ENCODE measurements at places on chromosomes 6 and 20.

DNA sequence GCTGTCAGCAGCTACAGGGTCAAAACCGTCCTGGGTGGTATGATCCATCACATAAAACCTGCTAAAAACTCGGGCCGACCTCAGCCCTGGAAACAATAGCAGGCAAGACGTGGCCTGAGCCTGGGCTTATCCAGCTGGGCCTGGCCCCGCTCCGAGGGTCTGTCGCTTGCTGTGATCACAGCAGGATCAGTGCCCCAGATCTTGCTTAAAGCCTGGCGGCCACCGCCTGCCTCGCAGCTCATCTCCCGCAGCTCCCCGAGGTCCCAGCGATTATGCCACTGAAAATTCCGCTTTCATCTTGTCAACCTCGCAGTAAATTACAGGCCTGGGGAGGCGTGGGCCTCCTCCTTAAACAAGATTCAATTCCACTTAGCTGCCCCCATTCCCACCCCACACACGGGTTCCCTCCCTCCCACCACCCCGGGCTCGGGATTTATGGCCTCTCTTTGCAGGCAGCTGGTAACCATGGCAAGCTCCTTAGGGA is 40.1 kb downstream of the CDH22 start:
- DNase-seq = no peak

- DNase-seq = peak; percentile 58
These were observed 62.9 kb downstream of the QRSL1 start for GRCh38 chr6:106692112-106692818.

- DNase-seq = no peak
These were observed 139.3 kb downstream of the UNC5CL start for GRCh38 chr6:40899684-40900155.

DNA sequence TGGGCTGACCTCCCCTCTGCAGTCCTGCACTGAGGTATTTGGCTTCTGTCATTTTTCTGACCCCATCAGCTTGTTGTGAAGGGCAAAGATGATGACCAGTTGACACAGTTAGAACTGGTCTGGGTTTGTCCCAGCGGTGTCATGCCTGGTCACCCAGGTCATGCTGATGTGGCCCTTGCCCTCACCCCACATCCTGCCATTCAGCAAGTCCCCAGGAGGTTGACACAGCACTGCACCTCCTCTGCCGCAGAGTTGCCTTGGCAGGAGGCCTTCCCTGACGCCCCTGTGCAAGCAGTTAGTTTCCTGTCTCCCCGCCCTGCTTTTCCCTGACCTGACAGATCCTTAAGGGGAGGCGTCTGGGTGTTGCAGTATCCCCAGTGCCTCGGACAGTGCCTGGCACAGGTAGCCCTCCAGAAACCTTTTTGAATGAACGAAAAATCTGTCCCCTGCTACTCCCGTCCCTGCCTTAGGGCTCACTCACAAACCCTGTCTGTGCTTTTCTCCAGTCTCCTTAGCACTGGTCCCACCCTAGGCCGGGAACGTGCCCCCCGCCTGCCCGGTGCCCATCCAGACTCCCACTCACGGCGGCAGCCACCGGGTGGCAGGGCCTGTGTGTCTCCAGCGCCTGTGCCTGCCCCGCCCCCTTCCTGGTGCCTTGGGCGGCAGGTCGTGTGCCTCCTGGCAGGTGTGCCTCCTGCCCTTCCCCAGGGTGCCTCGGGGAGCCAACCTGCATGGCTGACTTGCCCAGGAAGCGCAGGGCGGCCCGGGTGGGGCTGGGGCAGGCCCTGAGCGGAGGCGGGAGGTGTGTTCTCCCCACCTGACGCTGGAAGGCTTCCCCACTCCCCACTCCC is 146.3 kb upstream of the RNF24 start:
- DNase-seq = peak; percentile 17

DNA sequence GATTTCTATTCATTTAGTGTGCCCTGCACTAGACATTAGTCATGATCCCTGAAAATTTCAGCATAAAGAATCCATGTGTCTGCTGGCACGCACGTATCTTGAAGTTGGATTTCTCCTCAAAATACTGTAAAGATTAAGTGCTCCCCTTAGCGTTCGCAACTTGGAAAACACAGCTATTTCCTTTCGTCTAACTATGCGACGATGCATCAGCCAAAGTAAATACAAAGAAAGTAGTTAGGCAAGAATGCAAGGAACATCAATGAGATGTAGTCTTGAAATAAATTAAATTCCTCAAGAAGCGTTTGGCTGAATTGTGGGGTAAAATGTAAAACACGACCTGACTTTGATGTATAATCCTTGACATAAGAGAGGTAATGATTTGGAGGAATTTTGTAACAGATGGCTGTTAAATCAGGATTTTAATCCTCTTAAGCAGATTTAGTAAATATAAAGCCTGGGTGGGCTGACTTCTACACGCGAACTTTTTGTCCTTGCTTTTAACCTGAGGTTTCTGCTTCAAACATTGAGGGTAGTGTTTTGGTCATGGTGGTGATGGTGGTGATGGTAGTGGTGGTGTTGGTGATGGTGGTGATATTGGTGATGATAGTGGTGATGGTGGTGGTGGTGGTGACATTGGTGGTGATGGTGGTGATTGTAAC is 88.2 kb downstream of the FOXF2 start:
- DNase-seq = peak; percentile 79

DNA sequence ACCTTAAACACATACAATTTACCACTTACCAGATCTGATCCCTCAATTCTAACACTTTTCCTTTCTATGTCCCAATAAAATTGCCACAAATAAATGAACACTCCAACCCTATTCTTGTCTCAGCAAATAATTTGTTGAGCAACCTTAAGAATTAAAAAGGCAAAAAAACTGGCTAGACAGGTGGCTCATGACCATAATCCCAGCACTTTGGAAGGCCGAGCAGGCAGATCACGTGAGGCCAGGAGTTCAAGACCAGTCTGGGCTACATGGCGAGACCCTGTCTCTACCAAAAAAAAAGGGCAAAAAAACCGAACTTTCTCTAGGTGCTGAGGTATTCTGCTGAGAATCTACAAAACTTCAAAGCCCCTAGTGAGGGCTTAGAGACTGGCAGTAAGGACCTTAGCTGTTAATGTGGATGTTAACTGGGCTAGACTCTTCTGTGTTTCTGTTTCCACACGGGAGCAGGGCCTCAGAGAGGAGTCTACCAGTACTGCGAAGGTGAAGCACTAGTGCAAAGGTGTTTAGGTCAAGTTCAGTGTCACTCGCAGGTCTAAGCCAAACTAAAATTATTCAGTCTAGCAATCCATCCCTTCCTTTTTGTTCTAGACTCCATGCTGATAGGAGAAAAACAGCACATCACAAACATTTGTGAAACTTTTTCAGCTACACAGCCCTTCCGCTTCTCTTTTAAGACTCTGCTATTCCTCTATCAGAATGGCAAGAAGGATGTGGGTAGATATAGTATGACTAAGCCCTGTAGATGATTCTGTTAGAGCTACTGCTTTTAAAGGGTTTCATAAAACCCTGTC is 2.6 kb downstream of the FASTKD5 start:
- no peak for DNase-seq

- no peak for DNase-seq
These were observed 2.8 kb downstream of the EYA2 start for GRCh38 chr20:46897328-46897880.

DNA sequence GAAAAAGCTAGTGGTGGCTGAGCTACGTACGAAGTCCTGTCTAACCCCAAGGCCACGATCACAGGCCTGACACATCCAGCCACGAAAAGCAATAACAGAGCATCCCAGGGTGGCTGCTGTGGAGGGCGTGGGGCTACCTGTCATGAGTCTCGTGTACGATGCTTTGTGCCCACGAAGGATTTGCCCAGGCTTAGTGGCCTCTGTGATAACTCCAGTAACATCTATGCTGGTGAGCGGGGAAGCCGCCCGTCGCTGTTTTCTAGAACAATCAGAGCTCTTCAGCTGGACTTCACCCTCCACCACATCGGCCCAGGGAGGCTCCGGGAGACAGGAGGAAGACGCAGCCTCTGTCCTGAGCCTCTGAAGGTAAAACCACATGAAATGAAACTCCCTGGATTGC is 250.5 kb downstream of the TAF4 start:
- DNase-seq = no peak

GRCh38 chr6:111773501-111774345 is 99.5 kb downstream of the FYN start:
- DNase-seq = no peak

DNA sequence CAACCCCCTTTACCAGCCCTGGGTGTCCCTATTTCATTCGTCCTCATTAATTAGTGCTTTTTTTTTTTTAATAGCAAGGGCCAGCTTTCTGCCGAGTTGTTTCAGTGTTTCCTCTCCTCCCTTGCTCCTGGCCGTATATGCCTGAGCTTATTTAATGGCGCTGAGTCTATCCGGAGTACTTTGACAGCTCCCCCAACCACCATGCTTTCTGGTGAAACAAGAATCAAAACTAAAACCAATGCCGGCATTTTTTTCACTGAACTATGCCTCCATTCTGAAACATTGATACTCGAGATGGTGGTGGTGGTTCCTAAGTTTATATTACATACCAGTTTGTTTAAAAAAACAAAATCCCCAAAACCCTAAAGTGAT is 1.2 kb downstream of the DCBLD1 start:
- DNase-seq = peak; percentile 48

- DNase-seq = no peak
These were observed 141.7 kb upstream of the CARMIL1 start for GRCh38 chr6:25137480-25137879.

GRCh38 chr6:151620179-151620578 is 126.4 kb downstream of the CCDC170 start:
- no peak for DNase-seq

DNA sequence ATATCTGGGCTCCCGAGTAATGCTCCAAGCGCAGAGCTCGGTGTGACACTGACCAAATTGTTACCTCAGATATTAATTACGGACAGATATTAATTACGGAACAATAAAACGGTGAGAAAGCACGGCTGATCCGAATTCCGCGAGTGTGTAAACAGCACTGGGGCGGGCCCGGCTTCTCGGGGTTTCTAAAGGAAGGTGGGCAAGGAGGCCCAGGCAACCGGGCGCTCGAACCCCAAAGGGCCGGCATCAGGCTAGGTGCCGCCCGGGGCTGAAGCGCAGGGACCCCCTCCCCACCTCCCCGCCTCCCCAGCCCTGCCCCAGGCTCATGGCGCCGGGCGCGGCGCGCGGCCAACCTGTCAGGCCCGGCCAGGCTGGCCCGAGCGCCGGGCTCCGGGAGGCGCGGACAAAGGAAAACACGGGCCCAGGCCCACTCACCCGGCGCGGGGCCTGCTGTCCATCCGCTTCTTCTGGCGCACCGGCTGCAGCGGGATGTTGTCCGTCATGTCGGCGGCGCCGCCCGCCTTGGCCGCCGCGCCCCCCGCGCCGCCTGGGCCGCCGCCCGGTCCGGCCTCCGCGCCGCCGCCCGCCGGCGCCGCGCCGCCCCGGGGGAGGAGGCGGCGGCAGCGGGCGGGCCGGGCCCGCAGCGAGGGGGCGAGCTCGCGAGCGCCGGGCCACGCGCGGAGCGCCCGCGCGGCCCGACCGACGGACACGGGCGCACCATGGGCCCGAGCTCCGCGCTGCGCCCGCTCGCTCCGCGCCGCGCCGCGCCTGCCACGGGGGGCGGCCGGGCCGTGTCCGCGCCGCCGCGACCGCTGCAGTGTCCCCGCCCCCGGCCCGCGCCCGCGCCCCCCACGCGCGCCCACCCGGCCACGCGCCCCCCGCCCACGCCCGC is at the start of gene ATP9A:
Gene ATP9A, minus strand, starts transcription at position 524 of the 892 bp plus-strand sequence. Its CDS starts 21 bp downstream, at position 503.
- DNase-seq = peak; percentile 35

DNA sequence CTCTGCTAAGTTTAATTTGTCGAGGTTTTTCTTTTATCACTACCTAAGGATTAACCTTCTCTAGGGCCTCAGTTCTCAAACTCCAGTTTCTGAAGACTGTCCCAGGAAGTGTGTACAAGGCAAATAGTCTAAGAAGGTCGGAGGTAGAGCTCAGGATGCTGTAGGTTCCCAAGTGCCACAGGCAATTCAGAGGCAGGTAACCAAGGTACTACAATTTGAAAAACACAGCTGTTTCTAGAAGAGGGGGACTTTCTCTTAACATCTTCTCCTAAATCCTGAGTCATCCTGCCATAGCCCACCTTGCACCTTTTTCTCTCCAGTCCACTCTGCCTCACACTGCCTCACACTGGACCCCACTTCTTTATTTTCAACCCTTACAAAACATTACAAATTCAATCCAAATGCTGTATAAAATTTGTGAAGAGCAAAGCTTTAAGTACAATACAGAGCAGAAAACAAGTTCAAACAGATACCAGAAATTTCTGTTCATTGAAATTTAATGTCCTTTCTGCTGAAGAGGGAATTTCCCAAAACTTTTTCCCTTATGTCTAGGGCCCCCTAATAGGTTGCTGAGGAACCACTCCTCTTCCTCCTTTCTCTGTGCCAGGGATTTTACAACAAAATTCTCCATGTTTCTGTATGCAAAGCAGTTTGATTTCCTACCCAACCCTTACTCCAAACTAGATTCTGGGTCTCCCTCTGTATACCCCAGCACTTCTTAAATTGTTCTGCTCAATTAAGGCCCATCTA is 43.0 kb downstream of the FRK start:
- no peak for DNase-seq

- DNase-seq = peak; percentile 71
These were observed 232.7 kb upstream of the SGK1 start for GRCh38 chr6:134550604-134551003.

- peak; percentile 60 for DNase-seq
These were observed 12.8 kb downstream of the NFATC2 start for GRCh38 chr20:51529758-51530157.

DNA sequence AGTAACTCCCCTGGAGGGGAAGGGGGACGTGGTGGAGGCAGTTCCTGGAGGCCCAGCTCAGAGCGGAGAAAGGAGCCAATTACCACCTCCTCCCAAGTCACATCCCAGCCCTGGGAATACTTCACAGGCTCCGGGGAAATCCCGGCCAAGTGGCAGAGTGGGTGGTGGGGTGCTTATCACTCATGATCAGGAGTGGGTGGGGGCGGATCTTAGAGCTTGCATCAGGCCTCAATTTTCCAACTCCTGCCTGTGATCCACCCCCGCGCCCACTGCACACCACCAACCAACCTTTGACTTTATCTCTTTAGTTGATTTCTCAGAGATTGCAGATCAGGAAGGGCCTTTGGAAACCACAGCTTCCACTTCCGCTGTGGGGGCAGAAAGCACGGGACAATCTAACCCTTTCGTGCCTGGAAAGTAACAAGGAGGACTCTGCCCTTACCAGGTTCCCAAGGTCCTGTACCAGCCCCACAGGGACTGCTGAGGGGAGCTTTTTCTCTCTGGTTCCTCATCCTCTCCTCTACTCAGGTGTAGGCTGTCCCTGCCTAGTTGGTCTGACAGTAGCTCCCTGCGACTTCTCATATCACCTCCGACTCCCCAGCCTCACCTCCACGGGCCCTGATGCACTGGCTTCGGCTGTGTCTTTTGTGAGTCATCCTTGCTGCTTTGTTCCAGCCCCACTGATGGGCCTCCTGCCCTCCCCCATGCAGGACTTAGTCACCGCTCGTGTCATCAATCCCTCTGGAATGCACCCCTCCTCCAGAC is 24.9 kb upstream of the IER3 start:
- peak; percentile 98 for DNase-seq

- DNase-seq = no peak
These were observed 39.7 kb downstream of the NTSR1 start for GRCh38 chr20:62748311-62748710.

GRCh38 chr6:156347246-156347645 is 429.9 kb upstream of the ARID1B start:
- DNase-seq = peak; percentile 7

GRCh38 chr20:48656661-48657211 is 171.1 kb downstream of the PREX1 start:
- no peak for DNase-seq
